ENCODE measurements at places on chromosomes 6 and 20. TPM values are rescaled to one million over a fixed set of nuclear protein-coding genes. Genes with fewer than 3 reads are reported as not detected.

DNA sequence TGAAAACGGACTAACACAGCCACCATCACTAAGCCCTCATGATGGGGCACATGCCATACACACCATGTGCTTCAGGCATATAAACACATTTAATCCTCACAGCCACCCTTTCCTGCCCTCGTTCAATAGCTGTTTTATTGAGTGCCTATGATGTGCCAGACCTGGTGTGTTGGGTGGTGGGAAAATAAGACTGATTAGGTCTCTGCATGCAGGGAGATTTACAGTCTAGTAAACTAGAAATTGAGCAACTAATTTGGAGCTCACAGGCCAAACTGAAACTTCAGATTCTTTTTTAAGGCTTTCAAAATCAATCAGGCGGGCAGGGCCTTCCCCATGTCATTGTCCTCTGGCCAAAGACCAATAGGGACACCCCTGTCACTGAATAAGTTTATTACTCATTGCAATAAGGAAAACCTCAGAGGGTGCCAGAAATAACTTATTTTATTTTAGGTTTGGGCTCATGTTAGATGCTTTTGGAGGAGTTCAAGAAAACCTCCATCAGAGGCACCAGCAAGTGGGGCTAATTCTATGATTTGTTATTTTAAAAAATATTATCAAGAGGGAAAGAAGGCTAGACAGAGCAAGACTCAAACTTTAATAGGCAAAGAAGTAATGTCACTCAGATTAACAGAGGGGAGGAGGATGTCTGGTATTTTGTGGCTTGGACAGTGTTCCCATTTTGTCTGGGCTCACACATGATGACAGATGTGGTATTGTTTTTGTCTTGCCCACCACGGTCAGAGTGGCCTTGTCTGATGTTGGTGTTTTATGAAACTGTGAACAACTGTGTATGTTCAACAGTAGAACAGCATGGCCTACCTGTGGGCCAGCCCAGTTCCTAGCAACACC is 12.0 kb downstream of the ZFP64 start:
- no peak for DNase-seq

The DLGAP4 gene
- total RNA-seq, result 62.4 TPM

- DNase-seq, result no peak
Measured at GRCh38 chr6:15594512-15595259, 68.1 kb downstream of the DTNBP1 start.

The HCRTR2 gene
- total RNA-seq, result not detected

- no peak for DNase-seq
Measured at GRCh38 chr6:23319582-23319981, 750.2 kb downstream of the HDGFL1 start.

- DNase-seq, result no peak
Measured at GRCh38 chr20:10576411-10577090, 97.2 kb downstream of the JAG1 start.

DNA sequence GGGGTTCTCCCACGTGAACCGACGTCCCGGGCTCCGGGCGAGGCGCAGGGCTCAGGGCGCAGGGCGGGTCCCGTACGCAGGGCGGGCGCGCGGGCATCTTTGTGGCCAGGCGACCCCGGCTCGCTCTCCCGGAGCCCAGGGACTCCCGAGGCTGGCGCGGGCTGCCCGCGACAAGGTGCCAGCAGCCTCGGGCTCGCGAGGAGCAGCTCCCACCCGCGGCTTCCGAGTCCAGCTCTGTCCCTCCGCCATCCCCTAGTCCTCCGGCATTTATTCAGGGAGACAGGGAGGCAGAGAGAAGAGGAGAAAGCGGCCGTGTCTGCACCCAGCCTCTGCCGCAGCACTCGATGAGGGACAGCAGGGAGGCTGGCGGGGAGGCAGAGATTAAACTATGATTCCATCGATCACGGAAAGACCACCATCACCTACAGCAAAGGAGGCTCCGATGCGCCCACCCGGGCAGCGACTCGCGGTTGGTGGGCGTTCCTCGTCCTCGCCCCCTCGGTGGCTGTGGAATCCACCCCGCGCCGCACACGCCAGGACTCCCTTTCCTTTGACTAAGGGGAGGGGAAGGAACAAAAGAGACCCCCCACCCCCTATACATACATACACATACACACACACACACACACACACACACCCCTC is 1.1 kb downstream of the RGS17 start:
- DNase-seq, result peak; percentile 34

DNA sequence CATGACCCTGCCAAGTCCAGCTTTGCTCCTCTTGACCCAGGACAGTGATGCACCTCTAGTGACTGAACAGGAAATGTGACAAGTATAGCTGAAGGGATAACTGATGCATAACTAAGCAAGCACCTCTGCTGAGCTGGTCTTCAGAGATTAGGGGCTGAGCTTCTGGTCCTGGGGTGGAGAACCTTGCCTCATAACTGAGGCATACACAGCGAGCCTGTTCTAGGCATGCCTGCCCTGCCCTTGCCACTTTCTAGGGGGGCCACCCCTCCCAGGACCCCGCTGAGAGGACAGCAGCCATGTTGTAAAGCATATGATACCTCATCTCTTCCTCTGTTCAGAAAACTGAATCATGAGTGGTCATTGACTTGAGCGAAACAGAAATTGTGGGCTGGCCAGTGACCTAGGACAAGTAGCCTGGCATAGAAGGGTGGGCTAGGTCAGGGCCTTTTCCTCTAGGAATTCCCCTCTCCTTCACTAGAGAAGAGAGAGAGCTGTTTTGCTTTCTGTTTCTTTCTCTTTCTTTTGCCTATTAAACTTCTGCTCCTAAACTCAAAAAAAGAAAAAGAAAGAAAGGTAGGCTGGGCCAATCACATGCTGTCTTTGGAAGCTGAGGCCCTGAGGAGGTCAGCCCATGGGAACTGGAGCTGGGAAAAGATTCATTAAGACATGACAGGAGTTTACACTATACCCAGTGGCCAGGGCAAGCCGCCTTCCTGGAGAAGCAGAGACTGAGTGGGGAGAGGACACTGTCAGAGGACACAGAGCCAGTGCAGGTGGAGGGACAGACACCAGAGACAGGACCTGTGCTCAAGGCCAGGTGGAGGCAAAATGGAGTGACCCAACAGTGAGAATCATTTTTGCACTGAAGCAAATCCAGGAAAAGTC is 23.1 kb downstream of the ALDH5A1 start:
- DNase-seq, result no peak

DNA sequence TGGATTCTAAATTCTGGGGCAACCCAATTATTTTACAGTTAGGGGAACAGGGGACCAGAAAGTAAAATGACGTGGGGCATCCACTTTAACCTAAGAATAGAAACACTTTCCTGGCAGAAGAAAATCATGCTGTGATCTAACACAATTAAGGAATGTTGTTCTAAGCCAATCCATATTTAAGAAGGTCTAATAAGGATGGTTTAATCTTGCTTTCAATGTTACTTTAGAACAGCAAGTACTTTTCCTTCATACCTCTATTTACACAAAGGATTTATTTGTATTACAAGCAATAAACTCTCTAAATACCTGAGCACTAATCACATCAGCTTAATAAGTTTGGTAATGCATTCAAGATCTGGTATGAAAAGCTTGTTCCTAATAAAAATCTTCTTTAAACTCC is 32.4 kb downstream of the SLC2A12 start:
- DNase-seq, result no peak

DNA sequence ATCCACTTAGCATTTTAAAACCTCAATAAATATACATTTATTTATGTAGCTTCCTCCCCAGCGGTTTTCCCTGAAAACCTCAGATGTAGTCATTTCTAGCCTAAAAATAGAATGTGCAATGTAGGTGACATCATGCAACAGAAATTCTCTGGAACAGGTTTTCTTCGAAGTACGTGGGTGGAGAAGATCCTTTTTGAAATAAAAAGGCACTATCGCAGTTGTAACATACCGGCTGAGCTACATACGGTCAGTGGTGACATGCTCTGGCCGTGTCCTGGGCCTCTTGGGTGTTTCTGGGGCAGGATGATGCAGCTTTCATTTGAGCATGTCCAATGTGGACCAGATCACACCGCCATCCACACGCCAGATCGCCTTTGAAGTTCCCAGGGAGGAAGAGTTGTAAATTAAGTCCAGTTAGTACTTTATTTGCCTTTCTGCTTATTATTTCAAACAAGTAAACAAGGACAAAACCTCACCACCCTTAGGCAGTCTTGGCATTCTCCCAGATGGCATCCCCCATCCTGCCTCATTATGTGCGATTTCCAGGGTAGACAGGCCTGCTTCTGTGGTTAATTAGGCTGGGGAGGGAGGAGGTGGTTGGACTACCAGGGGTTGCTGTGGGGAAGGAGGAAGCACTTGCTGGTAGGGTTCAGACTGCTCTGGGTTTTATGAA is 109.5 kb upstream of the CLDN20 start:
- peak; percentile 66 for DNase-seq

DNA sequence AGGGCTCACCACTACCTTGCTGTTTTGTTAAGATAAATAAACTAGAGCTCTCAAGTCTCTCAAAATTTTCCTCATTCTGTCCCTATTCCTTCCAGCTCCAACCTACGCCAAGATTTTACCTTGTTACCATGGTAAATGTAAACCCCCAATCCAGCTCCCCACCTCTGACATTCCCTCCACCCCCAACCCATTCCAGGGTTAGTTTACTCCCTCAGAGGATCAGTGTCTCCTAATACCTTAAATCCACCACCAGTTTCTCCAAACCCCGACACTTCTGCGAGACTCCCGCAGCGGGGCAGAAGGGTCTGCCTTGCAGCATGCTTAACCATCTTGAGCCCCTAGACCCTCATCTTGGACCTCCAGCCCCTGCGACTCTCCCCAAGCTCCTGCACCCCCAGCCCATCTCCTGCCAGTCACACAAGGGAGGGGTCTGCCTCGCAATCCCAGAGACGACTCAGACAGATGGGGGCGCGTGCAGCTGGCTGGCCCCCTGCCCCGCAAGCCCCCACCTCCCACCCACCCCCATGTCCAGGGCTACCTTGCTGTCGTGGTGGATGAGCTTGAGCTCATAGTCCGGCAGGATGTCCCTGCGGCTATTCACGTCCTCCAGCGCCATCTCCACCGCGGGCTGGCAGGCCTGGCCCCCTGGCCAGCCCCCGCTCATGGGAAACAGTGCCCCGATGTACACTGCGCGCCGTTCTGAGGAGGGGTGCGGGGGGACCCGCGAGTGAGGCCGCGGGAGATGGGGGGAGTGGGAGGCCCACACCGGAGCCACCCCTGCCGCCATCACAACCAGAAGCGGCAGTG is 5.8 kb downstream of the GABBR1 start:
- no peak for DNase-seq

DNA sequence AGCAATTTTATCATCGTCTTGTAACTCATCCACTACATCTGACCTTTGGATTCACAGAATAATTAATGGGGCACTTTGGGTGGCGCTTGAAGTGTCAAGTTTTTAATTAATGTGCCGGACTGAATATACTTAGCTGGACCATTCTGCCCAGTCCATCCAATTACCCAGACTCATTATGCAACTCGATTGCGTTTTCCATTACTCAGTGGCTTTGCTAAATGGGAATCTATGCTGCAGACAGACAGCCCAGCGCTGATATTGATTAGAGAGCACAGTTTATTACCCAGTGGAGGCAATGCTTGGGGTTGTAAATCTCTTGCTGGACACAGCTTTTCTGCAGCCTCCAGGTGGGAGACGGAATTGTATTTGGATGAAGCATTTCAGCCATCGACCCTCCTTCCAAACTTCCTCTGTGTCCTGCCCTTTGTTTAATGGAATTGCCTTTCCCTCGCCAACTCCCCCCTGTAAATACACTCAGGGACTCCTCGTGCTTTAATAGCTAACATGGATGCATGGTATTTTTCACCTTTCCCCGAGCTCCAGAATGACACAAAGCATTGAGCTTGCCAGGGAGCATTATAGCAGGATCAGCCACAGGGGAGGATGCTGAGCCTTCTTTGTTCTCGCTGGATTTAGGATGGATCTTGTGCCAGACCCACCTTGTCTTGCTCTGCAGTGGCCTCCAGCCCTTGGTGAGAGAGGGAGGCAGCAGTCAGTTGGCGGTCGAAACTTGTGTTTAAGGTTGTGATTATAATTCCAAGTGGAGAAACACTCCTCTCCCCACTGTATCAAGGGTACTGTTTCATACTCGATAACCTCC is 59.7 kb downstream of the EDN3 start:
- DNase-seq, result no peak

GRCh38 chr6:13194852-13195251 is 133.5 kb downstream of the TBC1D7 start:
- DNase-seq, result peak; percentile 42

- DNase-seq, result peak; percentile 15
Measured at GRCh38 chr20:13865791-13866351, 81.0 kb downstream of the NDUFAF5 start.

The CDH4 gene
- 1.1 TPM for total RNA-seq

GRCh38 chr6:161292145-161292544 is 18.3 kb upstream of the AGPAT4 start:
- DNase-seq, result no peak

GRCh38 chr6:146194434-146194833 is 165.6 kb downstream of the GRM1 start:
- DNase-seq, result no peak

- no peak for DNase-seq
Measured at GRCh38 chr20:41290804-41291389, 26.6 kb downstream of the ZHX3 start.

GRCh38 chr6:14645221-14645620 is 527.6 kb downstream of the CD83 start:
- no peak for DNase-seq

The TRMT11 gene
- 25.1 TPM for total RNA-seq

DNA sequence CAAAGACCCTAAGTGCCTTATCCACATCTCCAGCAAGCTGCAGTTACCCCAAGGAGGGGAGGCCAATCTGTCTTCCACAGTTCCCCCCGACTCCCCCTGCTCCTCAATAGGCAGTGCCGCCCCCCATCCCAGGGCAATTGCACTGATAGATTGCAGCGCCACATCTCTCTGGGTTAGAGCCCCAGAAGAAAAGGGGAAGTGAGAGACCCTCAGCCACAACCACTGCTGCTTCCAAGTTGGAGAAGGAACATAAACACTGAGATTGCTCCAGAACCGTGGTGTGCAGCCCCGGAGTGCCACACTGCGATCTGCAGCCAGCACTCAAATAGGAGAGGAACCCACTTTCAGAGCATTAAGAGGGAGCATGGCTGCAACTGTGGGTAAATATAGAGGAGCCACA is 101.5 kb downstream of the RWDD2A start:
- no peak for DNase-seq

GRCh38 chr20:20092827-20093226 is 40.5 kb downstream of the CFAP61 start:
- DNase-seq, result no peak

- peak; percentile 45 for DNase-seq
Measured at GRCh38 chr6:170034294-170034693, 256.6 kb downstream of the DLL1 start.

DNA sequence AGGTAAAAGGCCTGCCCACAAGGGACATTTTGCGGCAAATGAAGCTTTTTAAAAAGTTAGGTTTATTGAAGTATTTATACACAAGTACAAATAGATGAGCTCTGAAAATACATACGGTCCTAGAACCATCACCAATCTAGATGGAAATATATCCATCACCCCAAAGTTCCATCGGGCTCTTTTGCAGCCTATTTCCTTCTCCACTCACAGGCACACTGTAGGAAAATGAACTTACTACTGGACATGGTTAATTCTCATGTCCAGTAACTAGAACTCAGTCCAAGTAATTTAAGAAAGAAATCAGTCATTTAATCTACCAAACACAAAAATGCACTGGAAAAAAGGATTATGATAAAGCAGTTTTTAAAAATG is 6.2 kb downstream of the PCNA start:
- no peak for DNase-seq

GRCh38 chr6:21187485-21187884 is 406.1 kb upstream of the SOX4 start:
- DNase-seq, result no peak

The NT5E gene
- 41.0 TPM for total RNA-seq

The SMPDL3A gene
- total RNA-seq, result 10.7 TPM
